ENCODE measurements at places on chromosomes 7 and 10.
A peak's percentile ranks its signal among the peaks of the same experiment; 100 is the strongest.

DNA sequence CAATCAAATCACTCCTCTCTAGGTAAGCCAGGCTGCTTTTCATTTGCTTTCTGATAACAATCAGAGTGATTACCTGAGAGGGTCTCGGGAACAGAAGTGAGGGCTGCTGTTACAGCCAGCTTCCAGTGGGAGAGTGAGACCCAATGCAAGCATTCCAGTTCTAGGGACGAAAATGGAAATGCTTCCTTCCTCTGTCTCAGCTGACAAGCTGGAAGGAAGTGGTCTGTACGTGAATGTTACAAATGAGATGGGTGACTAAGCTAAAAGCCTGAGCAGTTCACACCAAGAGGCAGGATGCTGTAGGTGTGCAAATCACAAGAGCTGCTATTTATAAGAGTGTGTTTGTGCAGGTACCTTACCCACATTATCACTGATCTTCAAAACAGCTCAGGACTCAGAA, 772.4 kb downstream of the GRID1 start:
- ATAC-seq, result no peak

GRCh38 chr10:109219935-109220605, 703.2 kb downstream of the XPNPEP1 start:
- no peak for ATAC-seq

- no peak for ATAC-seq
Observed at GRCh38 chr10:76549171-76549570, 1088.4 kb downstream of the KCNMA1 start.

DNA sequence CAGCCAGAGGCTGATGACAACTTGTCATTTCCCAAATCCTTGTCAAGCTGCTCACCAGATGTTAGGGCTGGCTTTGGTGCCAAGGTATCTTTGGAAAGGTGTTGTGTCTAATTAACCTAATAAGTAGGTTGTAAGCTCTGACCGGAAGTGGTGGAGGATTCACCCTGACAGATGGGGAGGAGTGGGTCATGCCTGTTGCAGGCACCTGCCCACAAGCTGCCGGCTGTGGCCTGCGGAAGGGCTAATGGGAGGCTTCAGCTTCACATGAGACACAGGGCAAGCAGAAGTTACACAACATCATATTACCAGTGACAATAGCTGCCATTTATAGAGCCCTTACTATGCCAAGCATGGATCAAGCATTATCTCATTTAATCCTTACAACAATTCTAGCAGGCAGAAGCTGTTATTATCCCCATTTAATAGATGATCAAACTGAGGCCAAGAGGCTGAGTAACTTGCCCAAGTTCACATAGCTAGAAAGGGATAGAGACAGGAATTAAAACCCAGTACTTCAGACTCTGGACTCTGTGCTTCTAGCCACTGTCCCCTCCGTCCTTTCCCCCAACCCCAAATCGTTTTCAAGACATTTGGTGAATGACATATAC, 63.1 kb upstream of the DUSP5 start:
- no peak for ATAC-seq

GRCh38 chr10:96295475-96295874, 8.8 kb upstream of the DNTT start:
- no peak for ATAC-seq

DNA sequence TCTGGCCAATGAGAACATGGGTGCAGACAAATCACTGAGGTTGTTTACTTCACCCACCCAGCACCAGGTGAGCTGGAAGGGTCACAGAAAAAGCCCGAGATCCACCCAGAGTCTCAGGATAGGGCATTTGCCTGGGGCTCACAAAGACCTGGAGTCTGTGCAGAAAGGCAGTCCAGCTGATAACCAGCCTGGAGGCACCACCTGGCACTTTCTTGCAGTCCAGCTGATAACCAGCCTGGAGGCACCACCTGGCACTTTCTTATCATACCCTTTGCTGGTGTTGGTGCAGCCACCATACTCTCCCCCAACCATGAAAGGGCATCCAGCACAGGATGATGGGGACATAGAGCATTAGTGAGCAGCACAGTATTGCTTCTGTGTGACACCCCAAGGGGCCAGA, 104.1 kb downstream of the PPP1R3C start:
- ATAC-seq, result no peak

DNA sequence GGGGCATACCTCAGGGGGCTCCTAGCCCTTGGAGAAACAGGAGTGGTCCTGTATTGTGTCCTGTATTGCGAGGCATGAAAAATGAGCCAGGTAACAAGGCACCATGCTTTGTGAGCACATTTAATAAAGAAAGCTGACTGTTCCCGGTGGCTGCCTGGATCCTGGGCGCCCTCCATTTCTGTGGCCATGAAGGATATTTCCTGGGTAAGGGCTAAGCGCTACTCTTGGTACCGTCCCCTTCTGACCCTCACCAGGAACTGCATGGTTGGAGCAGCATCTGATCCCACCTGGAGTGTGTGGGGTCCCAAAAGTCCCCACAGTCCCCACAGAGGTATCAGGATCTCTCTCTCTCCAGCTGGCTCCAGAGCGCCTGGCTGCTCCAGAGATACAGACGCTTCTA, 139.5 kb downstream of the MAPK8 start:
- ATAC-seq, result no peak

- no peak for ATAC-seq
Observed at GRCh38 chr7:36154255-36155212, 1.5 kb downstream of the EEPD1 start.

DNA sequence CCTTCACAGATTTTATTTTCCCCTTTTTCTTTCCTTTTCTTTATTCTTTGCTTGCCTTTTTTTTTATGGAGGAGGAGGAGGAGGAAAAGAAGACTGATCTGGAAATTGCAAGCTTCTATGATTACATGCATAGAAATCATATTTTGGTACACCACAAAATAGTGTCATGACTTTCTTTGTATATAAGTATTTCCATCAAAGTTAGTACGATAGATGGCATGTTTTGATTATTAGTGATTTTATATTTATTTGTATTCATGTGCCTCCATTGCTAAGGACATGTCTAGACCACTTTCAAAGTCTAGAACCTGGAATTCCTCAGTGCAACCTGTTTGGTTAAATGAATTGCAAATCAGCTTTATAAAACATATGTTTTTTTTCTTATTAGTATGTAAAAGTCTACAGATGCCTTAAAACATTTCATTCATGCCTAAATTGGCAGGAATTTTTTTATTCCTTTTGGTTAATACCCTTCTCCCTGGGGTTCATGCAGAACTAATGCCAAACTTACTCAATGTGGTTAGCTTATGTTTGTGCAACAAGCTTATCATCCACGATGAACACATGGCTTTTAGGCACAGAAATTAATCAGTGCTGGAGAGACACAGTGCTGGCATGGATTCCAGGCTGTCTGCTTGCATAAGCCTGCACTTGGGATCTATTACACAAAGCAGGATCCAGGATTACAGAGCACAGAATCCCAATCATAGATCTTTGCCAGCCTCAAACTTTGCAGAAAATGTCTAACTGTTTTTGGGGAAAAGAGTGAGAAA, 213.1 kb downstream of the CHRM2 start:
- peak; percentile 89 for ATAC-seq

GRCh38 chr7:40457776-40458480, 323.1 kb downstream of the SUGCT start:
- no peak for ATAC-seq

GRCh38 chr10:93566435-93567276, at the start of gene FFAR4:
Gene FFAR4 (plus strand): TSS chr10:93566665. CDS start chr10:93566721, 56 bp downstream.
- peak; percentile 68 for ATAC-seq

- no peak for ATAC-seq
Observed at GRCh38 chr7:157472311-157473050, 135.7 kb downstream of the DNAJB6 start.

DNA sequence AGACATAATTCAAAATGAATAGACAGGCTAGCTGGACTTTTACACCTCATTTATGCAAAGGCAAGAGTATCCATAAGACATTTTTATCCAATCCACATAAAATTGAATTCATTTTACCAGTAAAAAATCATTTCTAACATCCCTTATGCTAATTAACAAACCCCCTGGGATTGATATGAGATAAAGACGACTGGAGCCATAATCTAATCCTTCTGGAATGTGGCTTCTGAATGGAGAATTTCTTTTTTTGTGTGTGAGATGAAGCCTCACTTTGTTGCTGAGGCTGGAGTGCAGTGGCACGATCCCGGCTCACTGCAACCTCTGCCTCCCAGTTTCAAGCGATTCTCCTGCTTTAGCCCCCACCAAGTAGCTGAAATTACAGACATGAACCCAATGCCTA, 90.4 kb downstream of the AKR1D1 start:
- ATAC-seq, result no peak

- ATAC-seq, result no peak
Observed at GRCh38 chr7:47351233-47352154, 230.4 kb downstream of the TNS3 start.

DNA sequence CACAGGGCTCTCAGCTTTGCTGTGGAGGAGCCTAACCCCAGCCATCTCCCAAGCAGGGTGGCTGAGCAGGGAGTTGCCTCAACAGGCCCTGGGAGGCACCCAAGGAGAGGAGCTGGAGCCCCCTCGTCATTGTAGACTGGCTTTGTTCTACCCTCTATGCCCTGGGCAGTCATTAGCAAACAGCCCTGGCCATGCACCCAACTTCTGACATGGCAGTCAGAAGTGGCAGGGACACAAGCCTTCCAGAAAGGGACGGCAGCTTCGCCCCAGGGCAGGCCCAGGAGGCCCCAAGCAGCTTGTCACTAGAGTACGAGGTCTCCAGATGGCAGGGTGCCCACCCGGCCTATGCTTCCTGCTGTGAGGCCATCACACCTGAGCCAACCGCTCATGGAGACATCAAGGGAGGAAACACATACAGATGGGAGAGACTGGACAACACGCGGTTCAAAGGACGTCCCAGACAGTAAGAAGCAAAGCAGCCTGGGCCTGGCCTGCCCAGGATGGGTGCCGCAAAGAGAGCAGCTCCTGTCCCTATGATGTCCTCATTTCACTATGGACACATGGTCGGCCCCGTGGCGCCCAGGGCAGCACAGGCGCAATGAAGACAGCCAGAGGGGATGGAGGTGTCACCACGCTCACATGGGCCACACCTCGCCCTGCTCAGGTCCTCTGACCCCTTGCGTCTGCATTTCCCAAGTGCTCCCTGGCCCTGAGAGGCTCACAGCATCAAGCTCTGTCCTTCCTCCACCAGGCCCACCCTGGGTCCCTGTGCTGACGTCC, 190.9 kb upstream of the CXCL12 start:
- no peak for ATAC-seq

DNA sequence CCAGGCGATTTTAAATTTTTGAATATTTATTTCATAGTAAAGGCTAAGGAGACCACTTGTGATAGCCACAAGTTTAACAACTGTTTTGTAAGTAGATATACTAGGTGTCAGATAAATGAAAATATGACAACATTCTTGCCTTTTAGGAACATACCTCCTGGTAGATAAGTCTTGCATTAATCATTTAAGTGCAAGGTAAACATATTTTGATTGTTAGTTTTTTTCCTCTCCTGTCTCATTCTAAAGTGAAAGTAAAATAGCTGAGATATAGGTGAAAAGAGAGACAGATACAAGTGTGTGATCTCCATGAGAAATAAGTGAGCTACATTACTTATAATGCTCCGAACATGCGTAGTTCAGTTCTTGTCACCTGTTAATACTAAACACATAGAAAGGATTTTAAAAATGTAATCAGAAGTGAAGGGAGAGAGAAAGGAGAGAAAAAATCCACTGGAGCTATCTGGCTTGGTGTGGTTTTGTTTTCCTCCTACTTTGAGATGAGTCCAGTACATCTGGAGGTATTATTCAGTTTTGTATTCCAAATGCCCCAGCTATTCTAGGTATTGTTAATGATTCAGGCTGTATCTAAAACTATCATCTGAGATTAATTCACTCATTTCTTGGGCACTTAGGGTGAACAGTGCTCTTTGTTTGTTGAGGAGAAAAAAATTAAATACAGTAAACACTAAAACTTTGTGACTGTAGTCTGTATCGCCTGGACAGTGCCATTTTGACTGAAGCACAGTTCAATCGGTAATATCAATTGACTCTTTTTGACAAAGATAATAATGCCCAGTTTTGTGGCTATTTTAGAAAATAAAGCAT, 21.2 kb downstream of the GLCCI1 start:
- ATAC-seq, result no peak

DNA sequence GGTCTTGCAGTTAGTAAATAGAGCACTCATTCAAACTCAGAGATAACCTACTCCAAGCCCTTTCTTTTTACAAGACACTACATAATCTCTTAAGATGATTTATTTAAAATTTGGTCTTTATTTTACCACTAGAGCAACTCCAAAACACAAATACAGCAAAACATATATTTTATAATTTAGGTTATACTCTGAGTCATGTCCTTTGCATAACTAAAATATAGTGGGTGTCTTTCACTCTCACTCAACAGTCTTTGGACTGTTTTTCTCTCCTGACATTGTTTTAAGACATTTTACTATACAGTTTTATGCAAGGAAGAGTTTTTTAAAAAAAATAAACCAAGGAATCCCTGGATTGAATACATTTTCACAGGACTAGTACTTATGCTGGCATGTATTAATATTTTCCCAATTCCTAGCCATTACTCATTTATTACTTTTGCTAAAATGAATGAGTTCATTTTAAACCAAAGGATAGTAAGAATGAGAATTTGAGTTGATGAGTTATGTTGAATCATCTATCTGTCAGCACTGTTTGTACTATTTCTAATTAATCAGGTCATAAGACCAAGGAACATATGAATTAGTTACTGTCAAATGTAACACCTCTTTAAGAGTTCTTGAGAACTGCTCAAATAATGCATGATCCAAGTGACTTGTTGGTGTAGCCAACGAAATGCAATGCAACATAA, 303.1 kb upstream of the FZD1 start:
- ATAC-seq, result no peak

GRCh38 chr7:1193593-1194424, 33.8 kb upstream of the ZFAND2A start:
- peak; percentile 71 for ATAC-seq

DNA sequence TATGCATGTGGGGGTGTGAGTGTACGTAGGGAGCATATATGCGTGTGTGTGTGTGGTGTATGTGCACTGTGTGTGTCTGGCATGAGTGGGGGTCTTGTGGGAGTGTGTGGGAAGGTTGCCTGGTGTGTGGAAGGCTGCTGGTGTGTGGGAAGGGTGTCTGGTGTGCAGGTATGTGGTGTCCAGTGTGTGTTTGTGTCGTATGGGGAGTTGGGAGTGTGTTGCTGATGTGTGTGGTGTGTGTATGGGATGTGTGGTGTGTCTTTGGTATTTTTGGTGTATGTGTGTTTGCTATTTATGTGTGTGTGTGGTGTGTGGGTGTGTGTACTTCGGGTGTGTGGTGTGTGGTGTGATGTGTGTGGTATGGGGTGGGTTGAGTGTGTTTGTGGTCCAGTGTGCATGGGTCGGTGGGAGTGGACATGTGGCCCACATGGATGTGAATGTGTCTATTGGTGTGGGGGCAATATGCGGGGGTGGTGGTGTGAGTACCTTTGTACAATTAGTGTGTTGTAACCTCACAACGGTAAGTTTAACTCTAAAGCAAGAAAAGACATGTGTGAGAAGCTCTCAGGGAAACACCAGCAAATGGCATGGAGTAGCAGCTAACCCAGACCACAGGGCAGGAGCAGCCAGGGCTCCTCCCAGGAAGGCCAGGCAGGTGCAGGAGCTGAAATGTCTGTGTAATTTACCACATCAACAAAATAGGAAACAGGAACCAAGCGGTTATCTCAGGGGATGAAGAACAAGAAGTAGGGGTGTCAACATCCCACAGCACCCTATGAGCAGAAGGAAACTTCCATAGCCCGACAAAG, 11.9 kb downstream of the ANTXRL start:
- ATAC-seq, result no peak
